ENCODE measurements at places on chromosomes 7 and 10.

DNA sequence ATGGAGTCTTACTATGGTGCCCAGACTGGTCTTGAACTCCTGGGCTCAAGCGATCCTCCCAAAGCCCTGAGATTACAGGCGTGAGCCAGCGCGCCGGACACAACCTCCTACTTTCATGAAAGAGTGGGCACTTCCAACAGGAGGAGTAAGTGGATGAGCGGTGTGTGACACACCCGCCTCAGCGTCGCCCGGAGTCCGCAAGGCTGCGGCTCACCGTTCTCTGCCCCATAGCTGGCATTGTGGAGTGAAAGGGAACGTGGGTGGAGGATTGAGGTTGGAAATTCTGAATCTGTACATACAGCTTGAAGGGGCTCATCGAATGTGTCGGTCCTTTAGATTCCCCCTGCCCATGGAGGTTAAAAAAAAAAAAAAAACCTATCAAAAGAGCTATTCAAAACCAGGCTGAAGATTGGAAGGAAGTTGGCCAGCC lies 524 bp upstream of the PRXL2A start:
- no peak for DNase-seq

DNA sequence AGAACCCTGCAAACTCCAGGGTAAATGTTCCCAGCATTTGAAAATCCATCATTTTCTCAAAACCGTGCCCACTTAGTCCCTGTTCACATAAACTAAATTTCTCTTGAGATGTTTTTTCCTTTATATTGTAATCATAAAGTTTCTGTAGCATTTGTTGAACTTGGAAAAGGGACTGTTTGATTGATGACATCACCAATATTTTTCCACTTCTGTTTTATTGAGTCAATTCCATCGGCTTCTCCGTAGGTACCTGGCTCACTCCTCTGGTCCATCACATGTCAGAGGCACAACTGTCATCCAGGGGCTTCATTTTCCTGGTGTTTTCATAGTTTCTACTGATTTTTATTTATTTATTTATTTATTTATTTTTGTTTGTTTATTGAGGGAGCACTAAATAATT lies 462.5 kb upstream of the PFKP start:
- DNase-seq: no peak

DNA sequence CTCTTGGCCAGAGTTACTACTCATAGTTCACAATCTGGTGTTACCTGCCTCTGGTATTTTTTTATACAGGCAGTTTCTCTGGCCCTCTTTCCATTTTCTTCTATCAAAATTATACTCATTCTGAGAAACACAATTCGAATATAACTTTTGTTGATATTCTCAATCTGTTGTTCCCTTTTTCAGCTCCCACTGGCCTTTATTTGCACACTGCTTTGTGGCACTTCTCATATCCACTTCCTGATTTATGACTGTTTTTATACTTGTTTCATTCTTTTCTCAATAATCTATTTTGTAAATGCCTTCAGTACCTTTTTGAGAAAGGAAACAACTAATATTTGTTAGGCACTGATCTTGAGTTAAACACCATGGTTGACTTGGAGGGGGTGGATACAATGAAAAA lies 93.8 kb upstream of the HDAC9 start:
- DNase-seq: no peak

- DNase-seq: no peak
Measured at GRCh38 chr10:77175631-77176222, 461.9 kb downstream of the KCNMA1 start.

- DNase-seq: no peak
Measured at GRCh38 chr7:146136357-146136875, 19.8 kb downstream of the CNTNAP2 start.

GRCh38 chr7:22129819-22130580 lies 184.3 kb upstream of the CDCA7L start:
- no peak for DNase-seq

DNA sequence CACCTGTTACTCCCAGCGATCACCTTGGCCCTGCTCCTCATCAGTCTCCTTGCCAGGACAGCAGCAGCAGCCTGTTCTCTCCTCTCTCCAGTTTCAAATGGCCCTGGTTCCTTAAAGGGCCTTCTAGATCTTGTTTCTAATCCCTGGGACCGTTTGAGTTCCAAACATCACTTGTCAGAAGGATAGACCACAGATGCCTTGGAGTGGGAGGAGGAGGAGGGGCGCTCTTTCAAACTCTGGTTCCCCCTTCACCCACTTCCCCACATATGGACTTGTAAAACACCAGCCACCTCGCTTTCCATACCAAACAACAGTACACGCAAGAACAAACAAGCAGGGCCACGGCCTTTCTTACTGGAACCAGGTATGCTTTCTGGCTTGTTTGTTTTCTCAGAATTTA lies 104.8 kb downstream of the PLXNA4 start:
- no peak for DNase-seq

DNA sequence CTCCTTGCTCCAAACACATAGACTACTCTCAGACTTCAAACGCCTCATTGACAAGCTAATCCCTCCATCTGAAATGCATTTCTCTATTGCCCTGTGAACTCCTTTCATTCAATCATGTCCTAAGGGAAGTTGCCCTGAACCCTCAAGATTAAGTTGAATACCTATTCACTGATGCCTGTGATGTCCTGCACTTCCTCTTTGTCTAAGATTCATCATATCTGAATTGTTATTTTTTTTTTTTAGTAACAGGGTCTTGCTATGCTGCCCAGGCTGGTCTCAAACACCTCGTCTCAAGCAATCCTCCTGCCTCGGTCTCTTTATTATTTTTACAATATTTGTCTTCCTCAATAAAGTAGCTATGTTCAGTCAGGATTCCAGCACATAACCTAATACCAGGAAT lies 3.2 kb downstream of the PSMA2 start:
- no peak for DNase-seq

DNA sequence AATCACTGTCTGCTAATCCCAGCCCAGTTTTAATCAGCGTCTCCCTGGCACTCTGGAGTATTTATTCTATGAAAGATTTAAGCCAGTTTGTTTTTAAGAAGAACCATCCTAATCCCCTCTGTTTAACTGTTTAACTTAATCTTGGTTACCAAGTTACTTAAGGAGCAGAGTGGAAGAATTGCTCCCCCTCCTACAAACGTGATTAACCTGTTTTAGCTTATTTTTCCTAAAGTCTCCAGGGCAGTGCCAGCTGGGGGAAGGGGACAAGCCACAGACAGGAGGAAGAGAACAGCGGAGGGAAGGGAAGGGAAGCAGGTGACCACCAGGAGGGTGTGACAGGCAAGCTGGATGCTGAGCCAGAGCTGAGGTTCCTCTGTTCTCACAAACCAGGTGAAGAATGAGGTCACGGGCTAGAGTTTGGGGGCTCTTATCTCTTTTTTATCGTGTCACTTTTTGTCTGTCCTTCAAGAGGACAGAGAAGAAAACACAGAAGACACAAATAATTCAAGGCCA lies 1.7 kb downstream of the SLC13A4 start:
- no peak for DNase-seq

GRCh38 chr10:61024856-61025201 lies 80.8 kb upstream of the RHOBTB1 start:
- DNase-seq: no peak

GRCh38 chr7:129438839-129439651 lies 4.8 kb downstream of the STRIP2 start:
- DNase-seq: no peak

DNA sequence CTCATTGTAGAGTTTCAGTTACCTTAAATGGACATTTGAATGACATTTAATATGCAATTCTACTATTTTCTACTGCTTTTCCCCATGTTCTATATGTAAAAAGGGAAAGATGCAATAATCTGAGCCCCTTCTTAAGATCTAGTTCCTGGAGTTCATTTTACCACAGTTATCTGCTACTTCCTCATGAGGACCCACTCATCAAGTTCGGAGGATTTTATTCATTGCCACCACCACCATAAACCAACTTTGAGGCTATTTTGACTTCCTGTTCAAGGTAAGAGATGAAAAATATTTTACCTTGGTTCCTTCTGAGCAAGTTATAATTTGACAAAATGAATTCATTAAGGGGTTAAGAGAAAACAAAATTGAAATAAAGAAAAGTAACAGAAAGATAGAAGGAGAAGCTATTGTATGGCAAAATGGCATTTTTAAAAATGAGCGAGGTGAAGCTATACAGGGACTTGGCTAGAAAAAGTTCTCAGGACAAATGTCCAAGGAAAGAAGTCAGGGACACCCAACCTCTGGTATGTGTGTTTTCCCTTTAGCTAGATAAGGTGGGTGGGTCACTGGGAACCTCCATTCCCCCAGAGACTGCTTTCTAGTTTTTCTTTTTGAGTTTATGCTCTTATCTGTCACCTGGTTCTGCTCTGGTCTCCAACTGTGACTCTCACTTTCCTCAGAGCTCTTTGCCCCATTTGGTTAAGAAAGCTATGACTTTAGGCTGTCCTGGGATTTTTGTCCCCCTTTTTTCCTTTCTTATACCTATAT lies 14.9 kb upstream of the FAM3C start:
- DNase-seq: no peak

- DNase-seq: no peak
Measured at GRCh38 chr10:44938956-44939355, 20.6 kb upstream of the RASSF4 start.

DNA sequence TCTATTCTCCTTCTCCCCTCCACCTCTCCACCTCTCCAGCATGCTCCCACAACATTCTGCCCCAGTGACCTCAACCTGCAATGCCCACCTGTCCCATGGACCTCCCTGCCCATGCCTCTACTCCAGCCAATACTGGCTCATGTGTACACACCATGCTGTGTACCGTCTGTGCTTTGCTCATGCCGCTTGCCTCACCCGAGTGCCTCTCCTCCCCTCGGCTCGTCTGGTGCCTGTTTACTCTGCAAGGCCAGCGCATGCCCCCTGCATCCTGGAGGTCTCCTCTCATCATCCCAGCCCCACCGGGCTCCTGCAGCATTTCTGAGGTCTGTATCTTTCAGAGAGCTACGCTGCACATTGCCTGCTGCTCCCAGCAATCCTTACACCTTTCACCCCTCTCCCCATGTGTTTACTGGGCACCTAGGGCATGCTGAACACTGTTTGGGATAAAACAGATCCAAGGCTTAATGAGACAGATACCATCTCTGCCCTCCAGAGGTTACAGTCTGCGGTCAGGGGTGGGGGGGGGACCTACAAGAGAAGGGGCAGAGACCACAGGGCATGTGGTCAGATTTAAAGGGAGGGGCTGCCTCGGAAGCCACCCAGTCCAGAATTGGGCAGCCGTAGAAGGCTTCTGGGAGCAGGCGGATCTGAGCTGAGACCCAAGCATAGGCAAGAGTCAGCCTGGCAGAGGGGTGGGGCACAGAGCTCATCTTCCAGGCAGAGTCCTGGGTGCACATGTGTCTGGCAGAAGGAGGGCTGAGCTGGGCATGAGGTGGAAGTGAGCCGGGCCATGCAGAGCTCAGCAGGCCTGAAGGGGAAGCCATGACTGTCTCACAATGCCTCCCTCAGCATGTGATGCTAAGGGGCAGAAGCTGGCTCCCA lies 29.6 kb upstream of the PSAP start:
- no peak for DNase-seq

DNA sequence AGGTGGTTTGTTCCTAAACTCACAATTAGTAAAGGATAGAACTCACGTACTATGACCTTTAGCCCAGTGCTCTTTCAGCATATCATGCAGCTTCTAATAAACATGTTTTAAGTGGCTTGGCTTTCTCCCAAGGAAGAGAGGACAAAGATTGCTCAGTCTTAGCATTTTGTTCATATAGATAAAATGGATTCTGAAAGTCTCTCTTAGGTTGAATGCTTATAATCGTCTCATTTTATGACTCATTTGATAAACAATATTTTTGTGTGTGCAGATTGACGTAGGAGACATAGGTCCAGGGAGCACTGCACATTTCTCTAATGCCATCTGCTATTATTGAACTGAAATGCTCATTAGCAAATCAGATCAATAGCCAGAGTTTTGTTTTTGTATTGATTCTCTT lies 44.8 kb downstream of the GNAT3 start:
- no peak for DNase-seq

GRCh38 chr10:114881417-114881816 lies 56.6 kb upstream of the TRUB1 start:
- DNase-seq: no peak

GRCh38 chr10:75398200-75398691 lies 3.3 kb downstream of the ZNF503 start:
- DNase-seq: no peak

- no peak for DNase-seq
Measured at GRCh38 chr10:101776161-101776817, 375 bp upstream of the FGF8 start.

GRCh38 chr7:92158660-92159575 lies 20.0 kb downstream of the LRRD1 start:
- DNase-seq: peak; percentile 64

DNA sequence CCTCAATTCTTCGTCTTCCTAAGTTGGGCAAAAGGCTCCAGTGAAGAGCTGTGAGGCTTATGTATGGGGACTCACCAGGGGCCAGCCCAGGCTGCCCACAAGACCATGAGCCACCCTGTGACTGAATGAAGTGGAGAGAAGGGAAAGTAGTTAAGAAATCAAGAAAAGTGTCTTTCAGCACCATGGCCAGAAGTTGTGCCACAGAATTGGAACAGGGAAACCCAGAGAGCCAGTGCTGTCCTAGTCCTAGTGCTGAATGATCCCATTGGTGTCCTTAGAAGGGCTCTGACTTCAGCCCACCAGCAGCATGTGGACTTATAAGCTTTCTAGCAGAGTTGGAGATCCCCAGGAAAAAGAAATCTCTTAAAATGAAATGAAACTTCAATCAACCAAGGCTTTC lies 37.0 kb upstream of the CCSER2 start:
- no peak for DNase-seq

DNA sequence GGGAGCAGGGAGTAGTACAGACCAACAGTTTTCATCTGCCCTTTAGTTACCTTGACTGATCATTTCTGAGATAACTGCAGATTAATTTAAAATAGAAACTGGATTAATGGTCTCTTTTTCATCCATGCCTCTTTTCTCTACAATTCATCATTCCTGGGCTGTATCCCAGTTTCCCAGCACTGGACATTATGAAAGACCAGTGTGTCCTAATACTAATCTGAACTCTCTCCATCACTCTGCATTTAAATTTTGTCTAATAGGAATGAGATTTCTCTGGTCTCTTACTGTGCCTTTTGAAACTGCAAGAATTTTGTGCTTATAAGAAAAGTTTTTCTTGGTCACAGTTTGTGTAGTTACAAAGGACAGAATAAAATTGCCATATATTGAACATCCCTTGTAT lies 12.7 kb downstream of the PLEKHA8 start:
- DNase-seq: no peak

GRCh38 chr7:48452218-48452617 lies 281.0 kb downstream of the ABCA13 start:
- DNase-seq: no peak

GRCh38 chr7:16594061-16594460 lies 51.5 kb downstream of the ANKMY2 start:
- no peak for DNase-seq

GRCh38 chr7:95986178-95986764 lies 213.9 kb downstream of the DYNC1I1 start:
- DNase-seq: no peak

GRCh38 chr7:92245487-92246359 lies at the start of the genes ANKIB1 and KRIT1:
TSS of gene ANKIB1 (plus strand) at chr7:92245974. CDS start at chr7:92294979, 49,005 bp downstream.
TSS of gene KRIT1 (minus strand) at chr7:92245914. CDS start at chr7:92242135, 3,779 bp downstream.
- peak; percentile 21 for DNase-seq

All from AG04450 (cell line).